Activated CD4-positive, alpha-beta T cell treated with anti-CD3 and anti-CD28 coated beads, Interleukin-2, amount 50 U/mL, for 4 hours (primary cell): ENCODE measurements at places on chromosomes 1 and 21.
A peak's percentile ranks its signal among the peaks of the same experiment; 100 is the strongest.

- no peak for DNase-seq
Measured at GRCh38 chr1:236773919-236774318, 21.2 kb upstream of the MTR start.

- no peak for DNase-seq
Measured at GRCh38 chr1:84797603-84798002, 95.4 kb downstream of the LPAR3 start.

GRCh38 chr1:111214884-111215283 is 12.6 kb upstream of the CHI3L2 start:
- DNase-seq = peak; percentile 67

- no peak for DNase-seq
Measured at GRCh38 chr1:83802460-83803152, 196.3 kb downstream of the TTLL7 start.

GRCh38 chr1:83546874-83547273 is 452.1 kb downstream of the TTLL7 start:
- DNase-seq = no peak

- no peak for DNase-seq
Measured at GRCh38 chr1:112702067-112702395, 4.9 kb downstream of the RHOC start.

- DNase-seq = no peak
Measured at GRCh38 chr1:82836973-82837680, 1036.4 kb downstream of the ADGRL2 start.

GRCh38 chr1:52413410-52413989 is 9.1 kb downstream of the PRPF38A start:
- DNase-seq = no peak

DNA sequence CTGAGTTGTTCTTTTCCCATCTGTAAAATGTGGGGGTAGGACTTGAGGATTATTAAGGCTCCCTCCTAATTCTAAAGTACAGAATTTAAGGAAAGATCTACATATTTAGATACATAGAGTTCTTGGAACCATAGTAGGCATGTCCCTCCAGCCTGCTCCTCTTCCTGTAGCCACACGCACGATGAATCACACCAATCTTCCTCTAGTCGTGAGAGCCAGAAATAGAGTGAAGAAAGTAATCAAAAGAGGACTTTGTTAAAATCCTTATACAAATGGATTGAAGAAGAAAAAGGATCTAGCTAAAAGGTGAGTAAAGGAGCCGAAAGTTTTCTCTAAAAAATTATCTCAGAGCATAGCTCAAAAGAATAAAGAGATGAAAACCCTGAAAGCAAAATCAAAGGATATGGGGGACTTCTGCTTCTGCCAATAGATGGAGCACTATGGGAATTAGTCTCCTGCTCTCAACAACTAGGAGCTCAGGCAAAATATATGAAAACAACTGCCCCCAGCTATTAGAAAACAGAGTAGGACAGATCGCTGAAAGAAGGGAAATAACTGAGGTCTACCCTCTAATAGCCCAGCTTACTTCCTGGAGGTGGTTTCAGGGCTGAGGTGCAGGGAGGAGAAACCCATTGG is 8.5 kb downstream of the C1orf141 start:
- DNase-seq = no peak

DNA sequence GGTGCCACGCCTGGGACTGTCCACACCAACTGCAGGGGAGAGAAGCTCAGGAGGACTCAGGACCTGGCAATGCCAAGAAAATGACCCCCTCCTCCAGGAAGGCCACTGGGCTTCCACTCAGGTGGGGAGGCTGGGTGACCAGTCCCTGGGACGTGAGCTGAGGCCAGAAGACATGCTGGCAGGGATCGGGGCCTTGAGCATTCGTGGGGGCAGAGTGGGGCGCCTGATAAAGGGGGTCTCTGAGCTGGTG is 15.3 kb upstream of the COL6A2 start:
- DNase-seq = no peak

- no peak for DNase-seq
Measured at GRCh38 chr1:172351754-172352161, 68.7 kb upstream of the C1orf105 start.

DNA sequence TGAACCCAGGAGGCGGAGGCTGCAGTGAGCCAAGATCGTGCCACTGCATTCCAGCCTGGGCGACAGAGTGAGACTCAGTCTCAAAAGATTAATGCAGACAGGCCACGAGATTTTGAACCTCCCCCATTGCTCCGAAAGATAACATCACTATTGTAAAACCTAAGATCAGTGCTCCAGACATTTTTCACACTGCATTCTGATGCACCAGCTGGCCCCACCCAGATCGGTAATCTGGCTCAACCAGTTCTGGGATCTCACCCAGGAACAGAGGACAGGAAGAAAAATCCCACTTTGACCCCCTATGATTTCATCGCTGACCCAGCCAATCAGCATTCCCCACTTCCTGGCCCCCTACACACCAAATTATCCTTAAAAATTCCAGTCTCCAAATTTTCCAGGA is 10.7 kb upstream of the CSRP1 start:
- no peak for DNase-seq

- no peak for DNase-seq
Measured at GRCh38 chr1:111462370-111463028, 11.3 kb upstream of the C1orf162 start.

- DNase-seq = no peak
Measured at GRCh38 chr21:32100423-32100822, 178.4 kb downstream of the MIS18A start.

DNA sequence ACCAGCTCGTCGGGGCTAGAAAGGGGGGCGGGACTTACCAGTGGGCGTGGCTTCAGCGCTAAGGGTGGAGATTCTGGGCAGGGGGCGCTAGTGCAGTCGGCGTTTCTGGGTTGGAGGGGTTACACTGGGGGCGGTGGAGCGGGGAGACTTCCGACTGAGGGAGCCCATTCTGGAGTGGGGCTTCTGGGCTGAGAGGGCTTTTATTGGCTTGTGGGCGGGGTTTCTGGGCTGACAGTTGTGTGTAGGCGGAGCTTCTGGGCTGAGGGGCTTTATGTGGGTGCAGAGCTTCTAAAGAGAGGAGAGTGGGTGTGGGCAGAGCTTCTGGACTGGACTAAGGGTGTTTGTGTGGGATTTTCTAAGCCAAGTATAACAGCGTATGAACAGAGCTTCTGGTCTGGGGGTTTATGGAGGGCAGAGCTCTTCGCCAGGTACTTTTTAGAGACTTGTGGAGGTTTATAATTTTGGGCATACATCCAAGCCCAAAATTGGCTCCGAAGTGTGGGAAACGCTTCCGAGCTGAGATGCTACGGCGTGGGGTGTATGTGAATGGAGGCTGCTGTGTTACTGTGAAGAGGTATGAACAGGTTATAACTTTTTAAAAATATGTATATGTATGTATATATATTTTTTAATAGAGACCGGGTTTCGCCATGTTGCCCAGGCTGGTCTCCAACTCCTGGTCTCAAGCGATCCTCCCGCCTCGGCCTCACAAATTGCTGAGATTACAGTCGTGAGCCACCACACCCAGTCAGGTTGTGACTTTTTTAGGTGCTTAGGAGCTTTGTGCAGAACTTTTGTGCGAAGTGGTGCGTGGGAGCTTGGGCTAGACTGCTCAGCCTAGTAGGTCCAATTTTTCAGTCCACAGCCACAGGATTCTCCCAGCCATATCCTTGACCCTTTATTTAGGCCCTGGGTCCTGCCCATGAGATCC is 825 bp downstream of the TMEM39B start:
- DNase-seq = no peak

DNA sequence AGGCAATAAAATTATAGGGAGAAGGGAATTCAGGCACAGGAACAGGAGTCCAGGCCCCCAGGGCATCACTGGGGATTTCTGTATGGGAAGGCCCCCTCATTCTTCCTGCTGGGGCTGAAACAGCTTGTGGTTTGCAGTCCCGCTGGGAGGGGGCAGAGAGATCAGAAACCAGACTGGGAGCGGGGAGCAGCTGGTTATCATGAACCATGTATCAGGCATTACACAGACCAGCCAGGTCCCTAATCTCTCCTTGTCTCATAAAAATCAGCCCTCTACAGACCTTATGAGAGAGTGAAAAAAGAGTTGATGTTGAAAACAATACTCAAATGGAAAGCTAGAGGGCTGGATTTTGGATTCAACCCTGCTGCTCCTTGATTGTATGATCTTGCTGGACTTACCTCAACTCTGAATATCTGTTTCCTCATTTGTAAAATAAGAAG is 93.4 kb upstream of the F3 start:
- no peak for DNase-seq
